H1 (cell line): ENCODE measurements at places on chromosomes 6 and 20. TPM values are rescaled to one million over a fixed set of nuclear protein-coding genes. Genes with fewer than 3 reads are reported as not detected.

DNA sequence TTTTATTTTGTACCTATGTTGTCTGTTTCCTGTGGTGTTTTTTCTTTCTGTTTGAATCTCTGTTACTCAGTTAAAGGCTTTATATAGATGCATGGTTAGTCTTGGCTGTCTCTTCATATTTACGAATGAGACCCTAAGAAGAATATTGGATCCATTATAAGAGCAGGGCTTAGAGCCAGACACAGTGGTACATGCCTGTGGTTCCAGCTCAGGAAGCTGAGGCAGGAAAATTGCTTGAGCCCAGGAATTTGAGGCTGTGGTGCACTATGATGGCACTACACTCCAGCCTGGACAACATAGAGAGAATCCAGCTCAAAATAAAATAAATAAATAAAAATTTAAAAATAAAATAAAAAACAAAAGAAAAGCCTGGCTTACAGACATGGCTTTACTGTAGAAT lies 211.1 kb downstream of the SOD2 start:
- no peak for DNase-seq

GRCh38 chr6:107441682-107442081 lies 17.7 kb downstream of the PDSS2 start:
- DNase-seq: no peak

GRCh38 chr6:56145616-56146015 lies 101.8 kb downstream of the COL21A1 start:
- no peak for DNase-seq

Gene KIF6
- total RNA-seq: 0.65 and 1.5 TPM in 2 replicates

GRCh38 chr20:36312724-36313441 lies 6.7 kb downstream of the DLGAP4 start:
- peak; percentile 39 for DNase-seq

DNA sequence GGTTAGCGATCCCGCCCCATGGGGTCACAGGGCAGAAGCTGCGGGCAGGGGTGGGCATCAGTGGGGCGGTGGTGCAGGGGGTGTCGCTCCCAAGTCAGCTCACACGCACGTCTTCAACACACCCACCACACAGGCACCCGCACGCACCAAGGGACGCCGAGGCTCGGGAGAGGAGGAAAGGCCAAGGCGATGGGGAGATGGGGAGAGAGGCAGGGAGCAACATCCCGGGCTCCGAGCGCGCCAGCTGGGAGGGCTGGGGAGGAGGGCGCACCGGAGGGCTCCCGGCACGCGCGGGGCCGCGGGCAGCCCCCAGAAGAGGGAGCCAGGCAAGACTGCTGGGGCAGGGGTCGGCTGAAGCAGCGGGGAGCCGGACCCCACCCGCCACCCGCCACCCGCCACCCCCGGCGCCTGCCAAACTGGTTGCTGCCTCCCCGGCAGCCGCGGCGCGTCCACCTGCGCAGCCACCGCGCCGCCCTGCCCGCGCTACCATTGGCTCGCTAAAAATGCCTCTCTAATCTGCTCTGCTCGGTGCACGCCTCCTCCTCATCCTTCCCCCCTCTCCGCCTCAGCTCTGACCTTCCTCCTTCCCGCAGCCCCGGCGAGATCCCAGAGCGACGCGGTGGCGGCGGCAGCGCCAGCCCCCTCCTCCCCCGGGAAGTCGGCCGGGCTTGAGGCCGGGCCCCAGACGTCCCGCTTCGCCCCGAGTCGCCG lies at the start of gene PACSIN1:
TSS of gene PACSIN1 (plus strand) at position 546 of the 711 bp plus-strand sequence. CDS start 60,230 bp downstream, outside the sequence.
- no peak for DNase-seq

Gene RBM24
- total RNA-seq: 0.38 and 0.52 TPM in 2 replicates

DNA sequence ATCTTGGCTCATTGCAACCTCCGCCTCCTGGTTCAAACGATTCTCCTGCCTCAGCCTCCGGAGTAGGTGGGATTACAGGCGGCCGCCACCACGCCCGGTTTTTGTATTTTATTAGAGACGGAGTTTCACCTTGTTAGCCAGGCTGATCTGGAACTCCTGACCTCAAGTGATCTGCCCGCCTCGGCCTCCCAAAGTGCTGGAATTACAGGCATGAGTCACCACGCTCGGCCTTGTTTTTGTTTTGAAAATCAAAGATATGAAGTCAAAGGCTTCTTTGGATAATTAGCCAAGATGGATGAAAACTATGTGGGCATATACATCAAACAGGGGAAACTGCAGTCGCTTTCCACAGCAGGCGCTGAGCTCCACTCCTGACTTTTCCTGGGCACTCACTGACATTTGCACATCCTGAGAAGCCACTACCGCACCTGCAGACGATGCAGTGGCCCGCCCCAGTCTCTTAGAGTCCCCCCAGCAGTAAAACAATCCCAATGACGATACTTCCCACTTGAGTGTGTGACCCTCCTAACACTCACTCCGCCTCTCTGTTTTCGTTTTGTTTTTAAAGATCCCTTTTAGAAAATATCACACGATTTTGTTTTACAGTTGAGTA lies 44.1 kb downstream of the GJA1 start:
- no peak for DNase-seq

Gene BPIFA1
- total RNA-seq: not detected in 2 replicates

- DNase-seq: no peak
Observed at GRCh38 chr6:161366301-161366923, 92.6 kb upstream of the AGPAT4 start.

DNA sequence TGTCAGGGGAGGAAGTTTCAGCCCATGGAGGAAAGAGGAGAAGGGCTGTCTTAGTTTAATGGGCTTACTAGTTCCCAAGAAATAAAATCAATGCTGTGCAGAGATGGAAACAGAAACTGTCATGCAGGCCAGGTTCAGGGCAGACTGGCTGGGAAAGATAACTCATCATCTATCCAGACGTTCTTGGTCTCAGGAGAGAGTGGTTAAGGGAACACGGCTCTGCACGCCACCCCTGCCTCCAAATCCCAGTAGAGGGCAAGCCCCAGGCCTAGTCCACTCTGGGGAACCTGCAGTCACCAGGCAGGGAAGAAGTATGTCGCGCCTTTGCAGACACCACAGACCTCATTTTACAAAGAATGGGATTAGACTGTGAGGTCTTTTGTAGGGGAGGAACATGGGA lies 12.5 kb downstream of the ALDH8A1 start:
- DNase-seq: no peak

- DNase-seq: no peak
Observed at GRCh38 chr6:139344186-139344963, 30.1 kb downstream of the CITED2 start.

Gene IYD
- not detected in 2 replicates for total RNA-seq

Gene C6orf132
- total RNA-seq: 62.2 and 64.0 TPM in 2 replicates

DNA sequence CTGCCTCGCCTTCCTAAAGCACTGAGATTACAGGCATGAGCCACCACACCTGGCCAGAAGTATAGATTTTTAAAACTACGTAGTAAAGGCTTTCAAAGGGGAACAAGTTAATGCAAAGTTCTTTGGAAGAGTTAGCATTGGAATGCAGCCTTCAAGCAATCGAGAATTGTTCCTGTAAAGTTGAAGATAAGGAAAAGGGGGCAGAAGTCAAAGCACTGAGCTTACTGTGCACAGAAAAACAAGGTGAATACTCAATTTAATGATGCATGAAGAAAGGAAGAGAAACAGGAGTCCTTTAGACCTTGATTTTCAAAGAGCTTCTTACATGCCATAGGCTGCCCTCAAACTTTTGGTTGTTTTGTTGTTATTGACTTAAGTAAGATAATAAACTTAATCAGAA lies 29.1 kb upstream of the LGSN start:
- no peak for DNase-seq
